NCI-H1436 treated with DMSO at 0.1 percent for 48 hours (cell line): ENCODE measurements at places on chromosomes 5 and 9.

GRCh38 chr5:168023191-168023590, 268.3 kb upstream of the WWC1 start:
- DNase-seq, result no peak

DNA sequence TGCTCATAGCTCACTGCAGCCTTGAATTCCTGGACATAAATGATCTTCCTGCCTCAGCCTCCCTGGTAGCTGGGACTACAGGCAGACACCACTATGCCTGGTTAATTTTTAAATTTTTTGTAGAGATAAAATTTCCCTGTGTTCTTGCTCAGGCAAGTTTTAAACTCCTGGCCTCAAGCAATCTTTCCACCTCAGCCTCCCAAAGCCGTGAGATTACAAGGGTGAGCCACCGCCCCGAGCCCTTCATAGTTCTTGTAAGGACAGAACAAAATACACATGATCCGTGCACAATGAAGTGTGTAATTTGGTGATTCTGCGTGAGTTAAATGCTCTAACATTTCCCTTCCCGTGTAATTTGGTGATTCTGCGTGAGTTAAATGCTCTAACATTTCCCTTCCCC, 27.7 kb upstream of the MYO10 start:
- DNase-seq, result no peak

DNA sequence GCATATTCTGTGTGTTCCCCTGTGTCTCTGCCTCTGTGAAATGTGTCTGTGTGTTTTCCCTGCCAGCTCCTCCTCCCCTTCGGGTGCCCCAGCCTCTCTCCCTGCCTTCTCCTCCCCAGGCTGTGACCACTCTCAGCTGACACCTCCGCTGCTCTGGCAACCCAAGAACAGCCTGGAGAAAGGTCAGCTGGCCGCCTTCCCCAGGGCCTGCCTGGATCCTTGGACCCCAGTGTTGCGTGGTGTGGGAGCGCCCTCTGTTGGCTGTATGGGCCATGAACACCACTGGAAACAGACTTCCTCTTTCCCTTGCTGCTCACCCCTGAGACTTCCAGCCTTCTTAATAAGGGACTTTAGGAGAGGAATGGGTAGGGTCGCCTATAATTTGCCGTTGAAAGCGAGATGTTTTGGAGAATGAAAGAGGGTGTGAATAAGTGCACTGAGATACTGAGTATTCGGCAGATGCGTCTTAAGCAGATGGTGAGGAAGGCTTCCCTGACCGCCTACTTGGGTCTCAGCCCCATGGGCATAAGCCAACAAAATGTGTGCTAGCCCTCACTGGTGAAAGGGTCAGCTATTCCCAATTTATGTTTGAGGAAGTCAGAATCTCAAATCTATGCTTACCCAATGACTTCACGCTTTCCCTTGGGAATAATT, 114.9 kb upstream of the TRIM32 start:
- peak; percentile 1 for DNase-seq

DNA sequence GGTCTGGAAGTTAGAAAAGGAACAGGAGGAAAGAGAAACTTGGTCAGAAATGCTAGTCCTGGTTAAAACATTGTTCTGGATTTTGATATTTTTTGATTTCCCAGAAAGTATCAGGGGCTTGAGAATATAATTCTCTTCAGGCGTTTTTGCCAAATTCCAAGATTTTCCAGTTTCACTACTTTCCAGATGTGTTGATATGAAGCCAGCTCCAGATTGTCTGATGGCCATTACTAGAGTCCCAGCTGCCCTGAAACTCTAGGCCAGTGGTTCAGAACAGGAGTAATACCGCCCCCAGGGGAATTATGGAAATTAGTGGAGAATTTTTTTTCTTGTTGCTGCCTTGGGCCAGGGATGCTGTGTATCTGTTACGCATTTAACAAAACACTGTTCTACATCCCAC, 88.6 kb downstream of the KCNN2 start:
- no peak for DNase-seq

- DNase-seq, result no peak
Observed at GRCh38 chr5:136014049-136015002, 14.5 kb upstream of the TGFBI start.

- no peak for DNase-seq
Observed at GRCh38 chr9:6781476-6781875, 23.7 kb downstream of the KDM4C start.

DNA sequence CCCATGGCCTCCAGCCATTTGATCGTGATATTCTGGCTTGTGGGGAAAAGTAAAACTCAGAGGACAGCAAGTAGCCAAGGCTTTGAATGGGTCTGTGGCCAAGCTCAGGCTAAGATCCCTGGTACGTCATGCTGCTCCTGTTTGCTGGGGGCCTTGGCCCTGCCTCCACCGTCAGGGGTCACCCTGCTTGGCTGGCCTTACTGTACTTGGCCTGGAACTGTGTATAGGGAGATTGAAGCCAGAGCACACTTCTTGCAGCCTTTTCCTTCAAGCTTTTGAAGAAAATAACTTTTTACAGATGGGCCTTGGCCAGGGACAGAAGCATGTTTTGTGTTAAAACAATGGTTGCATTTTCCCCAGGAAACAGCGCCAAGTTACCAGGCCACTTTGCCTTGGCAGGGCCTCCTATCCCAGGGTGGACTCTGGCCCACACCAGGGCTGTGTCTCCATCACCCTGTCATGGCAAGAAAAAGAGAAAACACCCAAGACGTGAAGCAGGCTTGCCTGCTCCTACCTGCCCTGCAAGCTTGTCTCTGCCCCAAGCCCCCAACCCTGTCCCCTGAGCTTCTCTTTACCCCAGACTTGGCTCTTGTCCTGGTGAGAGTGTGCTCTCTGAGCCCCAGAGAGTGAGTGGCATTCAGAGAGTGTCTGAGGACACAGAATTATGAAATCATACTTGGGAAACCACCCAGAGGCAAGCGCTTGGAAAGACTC, 286.9 kb downstream of the GADD45G start:
- no peak for DNase-seq

DNA sequence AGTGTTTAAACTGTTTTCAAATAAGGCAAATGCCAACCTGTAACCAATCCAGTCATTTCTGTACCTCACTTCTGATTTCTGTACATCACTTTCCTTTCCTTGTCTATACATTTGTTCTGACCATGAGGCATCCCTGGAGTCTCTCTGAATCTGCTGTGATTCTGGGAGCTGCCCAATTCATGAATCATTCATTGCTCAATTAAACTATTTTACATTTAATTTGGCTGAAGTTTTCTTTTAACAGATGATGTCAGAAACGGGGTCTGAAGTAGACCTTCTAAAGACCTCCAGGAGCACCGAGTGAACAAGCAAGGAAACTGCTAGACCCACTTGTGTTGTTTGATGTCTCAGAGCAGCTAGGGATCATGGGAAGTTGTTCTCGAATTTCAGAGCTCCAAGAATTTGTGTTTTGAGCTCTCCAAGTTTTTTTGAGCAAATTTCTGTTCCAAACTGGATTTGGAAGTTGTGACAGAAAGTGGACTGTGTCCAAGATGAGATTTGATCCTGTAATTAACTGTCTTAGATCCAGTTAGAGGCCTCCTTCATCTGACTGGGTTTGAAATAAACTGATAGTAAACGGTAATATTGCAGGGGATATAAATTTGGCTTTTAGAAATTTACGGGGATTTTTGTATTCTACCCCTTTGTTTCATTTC, 490.8 kb upstream of the ST8SIA4 start:
- DNase-seq, result no peak

DNA sequence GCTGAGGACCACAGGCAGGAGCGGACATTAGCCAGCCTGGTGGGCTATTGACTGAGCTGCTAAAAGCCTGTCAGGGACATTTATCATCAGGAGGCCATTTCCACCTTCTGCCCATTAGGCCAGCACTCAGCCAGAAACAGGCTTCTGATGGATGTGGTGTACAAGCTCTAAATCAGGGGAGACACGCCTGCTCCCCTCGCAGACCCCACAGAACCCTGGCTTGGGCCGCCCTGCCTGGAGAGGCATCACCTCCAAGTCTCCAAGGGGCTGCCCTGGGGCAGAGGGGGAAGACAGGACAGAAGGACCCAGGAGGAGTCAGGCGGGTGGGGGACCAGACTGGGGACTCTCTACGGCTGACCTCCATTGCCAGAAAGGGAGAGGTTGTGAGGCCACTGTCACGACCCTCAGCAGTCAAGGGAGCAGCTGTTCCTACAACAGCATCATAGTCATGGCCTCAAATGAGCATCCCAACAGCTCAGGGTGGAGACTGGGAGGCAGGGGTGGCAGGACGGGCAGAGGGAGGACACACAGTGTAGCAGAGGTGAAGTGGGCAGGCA, 24.0 kb upstream of the TRIM14 start:
- DNase-seq, result no peak

- DNase-seq, result no peak
Observed at GRCh38 chr5:17203329-17204132, 13.9 kb upstream of the BASP1 start.

DNA sequence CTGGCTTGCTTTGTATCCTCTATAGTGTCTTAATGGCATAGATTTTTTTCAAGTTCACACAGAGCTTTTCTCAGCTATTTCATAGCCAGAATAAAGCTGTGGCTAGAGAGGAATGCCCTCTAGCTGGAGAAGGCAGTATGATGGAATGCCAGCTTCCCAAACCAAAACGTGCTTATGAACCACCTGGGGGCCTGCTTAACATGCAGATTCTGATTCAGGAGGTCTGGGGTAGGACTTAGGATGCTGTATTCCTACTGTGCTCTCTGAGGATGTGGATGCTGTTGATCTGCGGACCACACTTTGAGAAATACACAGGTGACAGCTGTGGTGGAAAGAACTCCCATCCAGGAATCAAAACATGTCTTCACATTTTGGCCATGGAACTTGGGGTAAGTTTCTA, 49.9 kb upstream of the DPYSL3 start:
- DNase-seq, result no peak

- DNase-seq, result no peak
Observed at GRCh38 chr5:55327281-55327680, 19.5 kb downstream of the MTREX start.

GRCh38 chr9:71968541-71969090, 57.2 kb downstream of the C9orf85 start:
- no peak for DNase-seq

- DNase-seq, result no peak
Observed at GRCh38 chr5:180141068-180141660, 67.8 kb downstream of the RASGEF1C start.

GRCh38 chr5:153964191-153964879, 74.4 kb downstream of the FAM114A2 start:
- no peak for DNase-seq

- no peak for DNase-seq
Observed at GRCh38 chr5:77133061-77133758, 46.1 kb upstream of the ZBED3 start.

GRCh38 chr5:17373814-17374556, 124.0 kb upstream of the TAF11L2 start:
- DNase-seq, result no peak

DNA sequence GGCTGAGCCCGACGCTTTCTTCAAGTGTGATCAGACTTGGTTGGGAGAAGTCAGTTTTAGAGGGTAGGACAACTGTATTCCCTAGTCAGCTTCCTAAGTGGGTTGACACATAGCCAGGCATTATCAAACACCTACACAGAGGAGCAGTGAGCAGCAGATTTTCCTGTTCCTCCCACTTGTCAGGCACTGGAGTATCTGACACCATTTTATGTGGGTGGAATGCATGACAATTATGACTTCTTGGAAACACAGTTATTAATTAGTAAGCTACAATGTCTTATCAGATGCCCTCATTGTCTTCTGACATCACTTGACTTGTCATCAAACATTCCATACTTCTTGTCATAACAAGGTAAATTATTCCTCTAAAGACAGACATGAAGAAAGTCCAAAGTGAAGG, 124.9 kb downstream of the IRX2 start:
- no peak for DNase-seq

- DNase-seq, result no peak
Observed at GRCh38 chr5:6552612-6553011, 80.2 kb downstream of the NSUN2 start.

GRCh38 chr9:86176468-86176867, 77.1 kb upstream of the GOLM1 start:
- peak; percentile 45 for DNase-seq

- no peak for DNase-seq
Observed at GRCh38 chr9:2307480-2307879, 292.3 kb downstream of the SMARCA2 start.

DNA sequence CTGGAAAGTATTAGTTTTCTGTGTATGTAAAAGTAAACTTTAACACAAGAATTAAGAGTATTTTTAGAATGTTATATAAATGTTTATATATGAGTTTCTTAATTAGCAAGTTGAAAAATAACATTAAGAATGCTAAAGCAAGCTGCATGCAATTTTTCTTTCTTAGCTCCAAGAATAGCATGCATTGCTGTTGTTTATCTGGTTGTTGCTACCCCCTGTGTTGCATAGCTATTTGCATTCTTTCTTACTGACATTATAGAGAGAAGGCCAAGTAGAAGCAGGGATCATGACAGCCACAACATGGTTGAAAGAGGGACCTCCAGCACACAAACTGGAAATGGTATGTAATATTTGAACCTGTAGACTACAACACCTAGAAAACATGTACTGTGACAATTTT, 94.8 kb downstream of the ERCC6L2 start:
- DNase-seq, result no peak

- no peak for DNase-seq
Observed at GRCh38 chr9:134619983-134620661, 21.5 kb upstream of the COL5A1 start.

DNA sequence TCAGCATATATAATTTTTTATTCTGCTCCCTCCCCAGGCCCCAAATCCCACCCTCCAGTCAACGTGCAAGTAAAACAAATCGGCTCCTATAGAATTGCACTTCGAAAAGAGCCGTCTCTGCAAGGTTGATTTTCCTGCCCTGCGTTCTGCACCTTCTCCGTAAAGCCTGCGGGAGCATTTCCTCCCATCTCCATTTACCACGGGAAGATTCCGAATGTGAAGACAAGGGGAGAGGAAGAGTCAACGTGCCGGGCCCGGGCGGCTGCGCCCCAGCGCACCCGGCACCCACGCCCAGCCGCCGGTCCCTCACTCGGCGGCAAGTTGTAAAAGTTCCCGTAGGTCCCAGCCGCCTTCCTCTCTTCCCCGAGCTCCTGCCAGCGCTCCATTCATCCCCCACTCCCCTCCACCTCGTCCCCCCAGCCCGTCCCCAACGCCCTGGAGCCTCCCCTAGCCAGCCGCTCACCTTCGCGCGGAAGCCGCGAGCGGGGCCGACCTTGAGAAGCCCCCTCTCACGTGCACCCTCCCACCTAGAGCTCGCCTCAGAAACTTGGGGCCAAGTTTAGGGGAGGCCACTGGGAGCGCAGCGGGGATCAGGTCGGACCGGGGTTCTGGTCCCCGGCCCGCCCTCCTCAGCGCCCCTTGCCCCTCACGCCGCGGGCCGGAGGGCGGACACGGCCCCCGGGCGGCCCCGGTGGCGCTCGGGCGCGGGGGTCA, 431 bp downstream of the BNC2 start:
- DNase-seq, result no peak

DNA sequence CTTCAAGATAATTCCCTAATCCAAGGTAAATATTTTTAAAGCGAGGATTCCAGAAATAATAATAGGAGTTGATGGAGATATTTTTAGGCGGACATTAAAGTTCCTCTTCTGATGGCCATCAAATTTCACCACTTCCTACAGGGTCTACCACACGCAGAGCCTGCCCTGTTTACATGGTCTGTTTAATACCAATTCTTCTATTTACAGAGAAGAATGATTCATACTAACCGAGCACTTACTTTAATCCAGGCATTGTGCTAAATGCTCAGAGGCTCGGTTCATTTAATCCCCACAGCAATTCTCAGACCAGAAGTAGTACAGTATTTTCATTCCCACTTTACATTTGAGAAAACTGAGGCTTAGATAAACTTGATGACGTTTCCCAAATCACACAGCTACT, 3.0 kb upstream of the ITGA1 start:
- no peak for DNase-seq

GRCh38 chr9:126459546-126459945, 132.9 kb downstream of the MVB12B start:
- DNase-seq, result no peak

GRCh38 chr5:171093598-171093997, 215.4 kb upstream of the TLX3 start:
- DNase-seq, result no peak
